ENCODE measurements at places on chromosomes 13 and 19. TPM values are rescaled to one million over a fixed set of nuclear protein-coding genes. Genes with fewer than 3 reads are reported as not detected.

GRCh38 chr13:106178816-106179215 lies 356.6 kb downstream of the EFNB2 start:
- H3K4me1 ChIP-seq = peaks cover 2% of the 10 kb centered on the region
- H3K4me3 ChIP-seq = no peak overlapping the region
- H3K27ac ChIP-seq = no peak overlapping the region
- no peaks in the 10 kb centered on the region for H3K27me3 ChIP-seq

DNA sequence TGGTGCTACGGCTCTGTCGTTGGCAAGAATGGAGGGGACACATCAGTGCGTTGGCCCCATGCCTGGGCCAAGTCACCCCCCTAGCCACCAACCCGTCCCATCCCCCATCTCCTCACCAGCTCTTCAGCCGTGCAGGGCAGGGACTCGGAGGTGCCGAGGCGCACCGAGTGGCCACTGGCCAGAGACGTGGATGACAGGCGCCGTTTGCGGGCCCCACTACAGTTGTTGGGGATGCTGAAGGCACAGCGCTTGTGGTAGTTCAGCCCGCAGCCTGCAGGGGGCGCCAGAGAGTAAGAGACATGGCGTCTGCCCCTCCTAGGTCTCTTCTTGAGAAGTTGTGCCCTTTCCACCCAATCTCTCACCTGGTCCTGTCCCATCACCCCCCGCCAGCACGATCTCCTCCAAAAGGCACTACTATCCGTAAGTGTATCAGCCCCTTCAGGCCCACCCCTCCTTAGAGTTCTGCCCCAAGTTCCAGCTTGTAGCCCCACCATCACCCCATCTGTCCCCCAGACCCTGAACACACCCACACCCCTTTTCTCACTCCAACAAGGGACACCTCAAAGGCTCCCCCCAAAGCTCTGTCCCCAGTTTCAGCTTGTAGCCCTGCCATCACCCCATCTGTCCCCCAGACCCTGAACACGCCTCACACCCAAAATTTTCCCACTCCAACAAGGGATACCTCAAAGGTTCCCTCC lies 12.4 kb downstream of the PRKD2 start:
- peaks cover 8% of the 10 kb centered on the region for H3K36me3 ChIP-seq
- no peak overlapping the region for H3K27ac ChIP-seq
- no peaks in the 10 kb centered on the region for H3K4me1 ChIP-seq
- H3K27me3 ChIP-seq = no peaks in the 10 kb centered on the region
- H3K4me3 ChIP-seq = no peak overlapping the region

GRCh38 chr19:27774827-27775226 lies 1438.1 kb downstream of the UQCRFS1 start:
- no peak overlapping the region for H3K4me3 ChIP-seq
- no peak overlapping the region for H3K27ac ChIP-seq
- H3K4me1 ChIP-seq = no peaks in the 10 kb centered on the region
- no peak for DNase-seq
- no peaks in the 10 kb centered on the region for H3K36me3 ChIP-seq

- H3K36me3 ChIP-seq = no peaks in the 10 kb centered on the region
Measured at GRCh38 chr13:106821979-106822378, 254.0 kb upstream of the ARGLU1 start.

GRCh38 chr19:18543814-18544475 lies 572 bp upstream of the FKBP8 start:
- no peak overlapping the region for H3K4me3 ChIP-seq
- H3K4me1 ChIP-seq = peaks cover 7% of the 10 kb centered on the region
- no peaks in the 10 kb centered on the region for H3K27me3 ChIP-seq
- peak; percentile 85 for DNase-seq

DNA sequence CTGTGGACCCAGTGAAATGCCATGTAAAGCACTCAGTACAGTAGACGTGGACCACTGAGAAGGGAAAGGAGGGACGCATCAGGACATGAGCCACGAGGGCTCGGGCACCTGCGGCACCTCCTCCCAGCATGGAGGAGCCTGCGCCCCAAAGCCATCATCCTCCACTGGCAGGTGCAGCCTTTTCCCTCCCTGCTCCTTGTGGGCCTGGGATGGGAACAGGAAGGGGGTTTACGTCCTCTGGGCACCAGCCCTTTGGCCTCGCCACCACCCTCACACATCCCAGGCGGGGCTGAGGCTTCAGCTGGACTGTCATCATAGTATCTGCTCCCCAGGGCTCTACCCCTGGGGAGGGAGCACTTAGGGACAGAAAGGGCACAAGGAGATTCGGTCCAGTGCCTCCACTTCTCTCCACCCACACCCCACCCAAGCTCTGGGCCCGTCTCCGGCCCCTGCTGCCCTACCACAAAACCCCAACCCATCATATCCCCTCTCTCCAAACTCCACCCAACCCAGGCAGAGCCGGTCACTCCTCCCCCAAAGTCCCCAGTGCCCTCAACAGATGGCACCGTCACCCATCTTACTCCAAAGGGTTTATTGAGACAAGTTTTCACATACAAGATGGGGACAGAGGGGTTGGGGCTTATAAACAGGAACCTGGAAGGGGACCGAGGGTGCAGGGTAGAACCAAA lies 2.2 kb upstream of the PRKD2 start:
- H3K4me1 ChIP-seq = peaks cover 7% of the 10 kb centered on the region
- no peaks in the 10 kb centered on the region for H3K36me3 ChIP-seq
- no peak for DNase-seq
- H3K4me3 ChIP-seq = no peak overlapping the region
- no peak overlapping the region for H3K27ac ChIP-seq
- H3K27me3 ChIP-seq = no peaks in the 10 kb centered on the region

GRCh38 chr13:37995092-37995491 lies 125.5 kb upstream of the TRPC4 start:
- no peaks in the 10 kb centered on the region for H3K36me3 ChIP-seq
- H3K27me3 ChIP-seq = no peaks in the 10 kb centered on the region
- no peaks in the 10 kb centered on the region for H3K4me1 ChIP-seq
- peak; percentile 36 for DNase-seq

DNA sequence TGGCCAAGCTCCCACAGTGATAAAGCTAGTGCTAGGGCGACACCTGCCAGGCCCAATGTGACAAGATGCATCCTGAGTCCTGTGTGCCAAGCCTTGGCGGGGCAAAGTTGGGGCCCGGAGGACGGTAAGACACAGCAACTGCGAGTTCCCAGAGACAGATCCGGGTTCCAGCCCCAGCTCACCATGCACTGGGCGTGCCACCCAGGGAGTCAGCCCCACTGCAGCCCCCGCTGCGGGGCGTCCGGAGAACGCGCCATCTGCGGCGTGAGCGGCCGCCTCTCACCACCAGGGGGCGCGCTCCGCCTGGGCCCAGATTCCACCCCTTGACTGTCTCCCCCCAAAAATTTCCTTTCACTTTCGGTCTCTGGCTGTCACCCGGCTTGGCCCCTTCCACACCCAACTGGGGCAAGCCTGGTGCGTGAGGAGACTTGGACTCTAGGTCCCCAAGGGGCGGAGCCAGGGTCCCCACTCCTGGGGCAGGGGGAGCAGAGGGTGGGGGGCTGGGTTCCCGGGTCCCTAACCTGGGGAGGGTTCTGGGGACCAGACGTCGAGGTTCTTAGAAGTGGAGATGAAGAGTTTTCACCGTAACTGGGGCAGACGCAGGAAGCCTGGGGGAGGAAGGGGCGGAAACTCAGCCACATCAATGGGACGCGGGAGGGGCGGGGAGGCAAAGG lies at the start of gene FLT3LG:
Gene FLT3LG, plus strand, starts transcription at position 348 of the 674 bp plus-strand sequence. CDS start 425 bp downstream, outside the sequence.
- no peaks in the 10 kb centered on the region for H3K36me3 ChIP-seq
- peaks cover 4% of the 10 kb centered on the region for H3K4me1 ChIP-seq
- no peaks in the 10 kb centered on the region for H3K27me3 ChIP-seq
- peak within 1 kb of the TSS; percentile 84 for H3K4me3 ChIP-seq

GRCh38 chr13:23828086-23828485 lies 61.1 kb downstream of the MIPEP start:
- H3K27me3 ChIP-seq = no peaks in the 10 kb centered on the region
- no peak overlapping the region for H3K4me3 ChIP-seq
- H3K4me1 ChIP-seq = no peaks in the 10 kb centered on the region
- DNase-seq = no peak
- no peaks in the 10 kb centered on the region for H3K36me3 ChIP-seq
- H3K27ac ChIP-seq = no peak overlapping the region

DNA sequence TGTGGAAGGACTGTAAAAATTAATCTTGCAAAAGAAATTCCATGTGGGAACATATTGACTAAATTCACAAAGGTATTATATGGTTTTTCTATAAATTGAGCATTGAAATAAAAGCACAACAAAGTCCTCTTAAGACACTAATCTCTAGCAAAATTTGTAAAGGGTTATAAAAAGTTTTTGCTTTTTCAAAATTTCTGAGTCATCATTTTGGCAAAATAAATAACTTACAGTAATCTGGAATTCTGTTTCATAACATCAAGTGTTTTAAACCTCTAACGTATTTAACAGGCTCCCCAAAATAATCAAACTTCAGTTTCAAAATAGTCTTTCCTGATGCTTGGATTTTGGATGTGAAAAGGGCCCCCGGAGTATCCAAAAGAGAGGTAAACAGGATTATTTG lies 26.0 kb downstream of the MED4 start:
- no peak for DNase-seq
- H3K36me3 ChIP-seq = peaks cover 26% of the 10 kb centered on the region
- H3K4me1 ChIP-seq = no peaks in the 10 kb centered on the region
- H3K27me3 ChIP-seq = no peaks in the 10 kb centered on the region
- no peak overlapping the region for H3K27ac ChIP-seq

DNA sequence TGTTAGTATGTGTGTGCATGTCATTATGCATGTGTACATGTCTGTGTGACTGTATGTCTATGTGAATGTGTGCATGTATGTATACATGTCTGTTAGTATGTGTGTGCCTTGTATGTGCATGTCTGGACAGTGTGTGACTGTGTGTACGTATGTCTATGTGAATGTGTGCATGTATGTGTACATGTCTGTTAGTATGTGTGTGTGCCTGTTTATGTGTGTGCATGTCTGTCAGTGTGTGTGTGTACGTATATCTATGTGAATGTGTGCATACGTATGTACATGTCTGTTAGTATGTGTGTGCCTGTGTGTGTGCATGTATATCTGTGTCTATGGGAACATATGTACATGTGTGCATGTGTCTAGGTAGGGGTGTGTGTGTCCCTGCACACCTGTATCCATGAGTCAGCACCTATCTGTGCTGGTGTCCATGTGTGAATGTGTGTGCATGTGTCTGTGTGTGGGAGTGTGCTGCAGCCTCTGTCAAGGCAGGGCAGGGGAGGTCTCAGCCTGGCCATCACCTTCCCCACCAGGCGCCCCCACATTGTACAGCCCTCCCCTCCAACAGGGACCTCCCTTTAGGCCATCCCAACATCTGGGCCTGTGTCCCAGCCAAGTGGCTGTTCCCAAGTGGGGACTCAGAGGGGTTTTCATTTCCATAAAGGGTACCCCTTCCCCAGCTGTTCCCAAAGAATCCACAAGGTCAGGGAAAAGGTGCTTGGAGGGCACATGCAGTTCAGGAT lies 4.4 kb downstream of the GAS6 start:
- DNase-seq = no peak
- H3K36me3 ChIP-seq = no peaks in the 10 kb centered on the region
- no peak overlapping the region for H3K4me3 ChIP-seq
- H3K27me3 ChIP-seq = no peaks in the 10 kb centered on the region
- H3K4me1 ChIP-seq = peaks cover 43% of the 10 kb centered on the region

DNA sequence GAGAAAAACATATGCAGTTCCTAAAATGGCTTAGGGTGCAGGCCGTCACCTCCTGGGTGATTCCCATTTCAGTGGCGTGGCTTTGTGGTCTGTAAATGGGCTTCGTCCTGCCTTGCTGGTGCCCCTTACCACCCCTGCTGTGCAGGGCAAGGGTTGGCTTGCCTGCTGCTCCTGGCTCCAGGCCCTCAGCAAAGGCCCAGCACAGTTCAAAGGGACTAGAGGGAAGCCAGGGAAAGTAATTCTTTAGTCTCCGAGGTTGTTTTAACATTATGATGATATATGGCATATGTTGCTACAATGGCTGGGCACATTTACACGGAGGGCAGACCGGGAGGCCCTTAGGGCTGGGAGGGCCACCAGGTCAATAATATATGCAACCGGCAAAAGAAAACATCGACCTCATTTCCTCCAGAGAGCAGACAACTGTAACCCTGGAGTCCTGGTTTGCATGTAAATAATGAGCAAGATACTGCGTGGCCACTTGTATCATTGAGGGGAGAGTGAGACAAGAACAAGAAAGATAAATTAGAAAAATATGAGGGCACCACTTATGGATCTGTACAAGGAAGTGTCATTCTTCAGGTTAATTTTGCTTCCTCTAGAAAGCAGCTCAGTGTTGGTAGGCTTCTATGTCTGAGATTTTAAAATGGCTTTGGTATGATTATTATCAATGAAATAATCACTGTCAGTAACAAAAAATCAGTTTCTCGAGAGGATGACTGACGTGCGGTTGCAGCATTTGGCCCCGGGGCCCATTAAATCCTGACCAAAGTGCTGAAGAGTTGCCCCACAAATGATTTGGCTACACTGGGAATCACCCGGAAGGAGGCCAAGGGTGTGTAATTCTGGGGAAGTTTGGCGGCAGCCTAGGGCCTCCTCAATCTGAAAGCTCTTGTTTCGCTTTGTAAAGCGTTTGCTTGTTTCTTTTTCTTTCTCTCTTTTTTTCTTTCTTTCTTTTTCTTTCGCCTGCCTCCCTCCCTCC lies 32.8 kb upstream of the URI1 start:
- no peaks in the 10 kb centered on the region for H3K36me3 ChIP-seq
- no peaks in the 10 kb centered on the region for H3K4me1 ChIP-seq
- H3K27ac ChIP-seq = no peak overlapping the region
- DNase-seq = no peak
- H3K27me3 ChIP-seq = no peaks in the 10 kb centered on the region

DNA sequence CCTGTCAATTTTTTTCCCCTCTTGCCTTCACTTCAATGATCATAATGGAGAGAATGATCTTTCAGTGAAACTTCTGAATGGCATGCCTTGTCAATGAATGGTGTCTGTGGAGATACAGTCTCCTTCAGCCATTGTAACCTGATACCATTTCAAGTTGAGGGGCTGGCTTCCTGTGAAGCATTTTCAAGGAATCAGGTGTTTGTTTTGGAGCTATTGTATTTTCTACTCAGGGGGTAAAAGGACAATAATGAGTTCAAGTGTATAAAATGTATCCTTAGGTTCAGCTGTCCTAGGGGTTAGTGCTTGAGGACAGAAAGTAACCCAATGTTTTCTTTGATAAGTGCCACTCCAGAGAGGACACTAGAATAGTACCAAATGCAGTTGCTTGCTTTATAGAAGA lies 23.8 kb upstream of the CBY2 start:
- no peaks in the 10 kb centered on the region for H3K4me1 ChIP-seq
- H3K27me3 ChIP-seq = no peaks in the 10 kb centered on the region
- H3K4me3 ChIP-seq = no peak overlapping the region
- H3K36me3 ChIP-seq = no peaks in the 10 kb centered on the region
- H3K27ac ChIP-seq = no peak overlapping the region
- DNase-seq = no peak

DNA sequence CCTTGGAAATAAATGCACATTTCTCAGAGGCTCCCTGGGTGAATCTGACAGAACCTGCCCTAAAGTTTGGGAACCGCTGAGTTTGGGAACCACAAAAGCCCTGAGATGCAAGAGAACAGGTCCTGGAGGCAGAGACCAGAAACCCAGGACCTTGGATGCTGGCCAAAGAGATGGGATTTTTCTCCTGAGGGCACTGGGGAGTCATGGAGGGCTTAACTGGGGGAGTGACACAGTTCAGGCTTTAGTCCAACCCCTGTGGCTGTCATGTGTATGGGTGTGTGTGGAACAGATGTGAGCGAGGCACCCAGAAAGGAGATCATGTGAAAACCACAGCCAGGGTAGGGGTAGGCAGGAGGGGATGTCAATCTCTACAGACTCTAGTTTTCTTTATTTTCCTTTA lies 3.9 kb upstream of the NCCRP1 start:
- no peak overlapping the region for H3K27ac ChIP-seq
- peaks cover 21% of the 10 kb centered on the region for H3K27me3 ChIP-seq
- no peak overlapping the region for H3K4me3 ChIP-seq

The ZNF416 gene
- total RNA-seq = 5.8 TPM

The ONECUT3 gene
- 0.08 TPM for total RNA-seq

The PRKCG gene
- total RNA-seq = not detected

The C1QTNF9B gene
- total RNA-seq = not detected
